ENCODE measurements at places on chromosomes 7 and 10.

DNA sequence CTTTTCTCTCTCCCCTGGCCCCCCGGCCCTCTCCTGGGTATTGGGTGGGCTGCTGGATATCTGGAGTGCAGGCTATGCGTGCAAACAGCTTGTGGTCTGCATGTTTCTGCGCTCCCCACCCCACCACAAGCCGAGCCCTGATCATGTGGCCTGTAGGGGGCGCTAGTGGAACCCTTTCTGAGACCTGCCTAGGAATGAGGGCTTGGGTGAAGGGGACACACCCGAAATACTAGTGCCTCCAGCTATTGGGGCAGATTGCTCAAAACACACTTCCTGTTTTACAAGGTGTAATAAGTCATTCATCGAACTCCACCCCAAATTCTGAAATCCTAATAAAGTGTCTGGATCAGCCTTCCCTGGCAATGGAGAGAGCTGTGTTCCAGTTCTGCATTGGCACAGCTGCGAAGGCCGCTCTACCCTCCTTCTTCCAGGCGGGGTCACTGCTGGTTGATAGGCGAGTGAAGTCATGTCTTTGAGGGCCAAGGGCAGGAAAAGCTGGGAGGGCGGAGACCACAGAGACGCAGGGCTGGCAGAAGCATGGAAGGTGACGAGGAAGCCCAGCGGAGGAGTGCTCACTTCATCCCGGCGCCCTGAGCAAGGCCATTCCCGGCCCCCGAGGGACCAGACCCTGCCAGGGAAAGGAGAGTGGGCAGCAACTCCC, 19.8 kb upstream of the PRRT4 start:
- no peaks in the 10 kb centered on the region for H3K4me1 ChIP-seq
- DNase-seq, result peak; percentile 59
- no peak overlapping the region for H3K4me3 ChIP-seq
- H3K27me3 ChIP-seq, result no peaks in the 10 kb centered on the region
- H3K36me3 ChIP-seq, result no peaks in the 10 kb centered on the region

GRCh38 chr10:131658476-131659110, 242.2 kb upstream of the PPP2R2D start:
- H3K36me3 ChIP-seq, result no peaks in the 10 kb centered on the region
- no peak overlapping the region for H3K4me3 ChIP-seq

- H3K27me3 ChIP-seq, result no peaks in the 10 kb centered on the region
- no peak overlapping the region for H3K4me3 ChIP-seq
- no peaks in the 10 kb centered on the region for H3K4me1 ChIP-seq
- no peaks in the 10 kb centered on the region for H3K36me3 ChIP-seq
These were observed 56.6 kb downstream of the BMPER start for GRCh38 chr7:33961948-33962347.

DNA sequence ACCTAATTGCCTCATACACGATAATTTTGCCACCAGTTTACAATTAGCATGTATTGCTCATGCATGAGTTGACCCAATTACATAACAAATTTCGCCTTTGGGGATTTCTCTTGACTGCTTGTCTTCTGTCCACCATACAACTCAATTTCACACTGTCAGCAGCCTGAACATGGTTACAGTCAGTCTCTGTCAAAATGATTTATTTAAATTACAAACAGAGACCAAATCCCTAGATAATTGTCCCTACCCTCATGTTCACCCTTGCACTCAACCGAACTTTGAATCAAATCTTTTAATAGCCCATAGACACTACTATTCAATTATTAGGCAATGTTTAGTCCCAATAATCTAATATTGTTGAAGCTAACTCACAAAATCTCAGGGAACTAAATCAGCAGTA, 59.7 kb upstream of the NEBL start:
- no peak overlapping the region for H3K4me3 ChIP-seq
- H3K27me3 ChIP-seq, result peaks cover 1% of the 10 kb centered on the region
- DNase-seq, result no peak
- no peaks in the 10 kb centered on the region for H3K4me1 ChIP-seq
- no peaks in the 10 kb centered on the region for H3K36me3 ChIP-seq
- H3K27ac ChIP-seq, result no peak overlapping the region

- H3K27ac ChIP-seq, result no peak overlapping the region
- no peak overlapping the region for H3K4me3 ChIP-seq
- H3K4me1 ChIP-seq, result no peaks in the 10 kb centered on the region
- H3K27me3 ChIP-seq, result peaks cover 39% of the 10 kb centered on the region
These were observed 39.7 kb downstream of the OAT start for GRCh38 chr10:124378881-124379471.

- peaks cover 78% of the 10 kb centered on the region for H3K4me1 ChIP-seq
- DNase-seq, result no peak
These were observed 32.3 kb downstream of the ADD3 start for GRCh38 chr10:110040108-110040507.

DNA sequence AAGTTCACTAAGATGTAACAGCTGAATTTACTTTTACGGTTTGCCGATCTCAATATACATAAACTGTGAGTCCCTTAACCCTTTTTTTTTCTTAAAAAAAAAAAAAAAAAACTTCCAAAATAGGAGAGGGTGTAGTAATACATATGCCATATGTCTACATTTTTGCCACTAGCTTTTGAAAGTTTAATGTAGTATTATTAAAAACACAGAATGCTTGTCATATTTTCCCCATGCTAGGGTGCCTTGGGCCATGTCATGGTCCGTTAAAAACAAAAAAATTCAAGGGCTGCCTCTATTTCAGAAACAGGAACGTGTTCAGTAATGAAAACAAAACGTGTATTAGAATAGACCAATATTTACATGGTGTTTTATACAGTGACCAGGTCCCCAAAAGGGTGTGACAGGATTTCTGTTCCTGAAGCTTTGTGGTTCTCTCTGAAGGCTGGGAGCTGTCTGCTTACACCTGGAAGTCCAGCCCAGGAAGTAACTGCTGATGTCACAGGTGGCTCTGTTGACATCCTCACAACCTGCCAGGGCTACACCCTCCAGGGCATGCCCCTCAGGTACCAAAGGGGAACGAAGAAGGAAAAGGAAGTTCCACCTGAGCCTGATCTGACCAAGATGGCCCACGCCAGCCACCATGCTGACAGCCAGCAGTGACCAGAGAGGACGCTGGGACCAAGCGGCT, 79.0 kb downstream of the COBL start:
- no peaks in the 10 kb centered on the region for H3K36me3 ChIP-seq
- no peak overlapping the region for H3K27ac ChIP-seq
- no peaks in the 10 kb centered on the region for H3K4me1 ChIP-seq
- no peak for DNase-seq

DNA sequence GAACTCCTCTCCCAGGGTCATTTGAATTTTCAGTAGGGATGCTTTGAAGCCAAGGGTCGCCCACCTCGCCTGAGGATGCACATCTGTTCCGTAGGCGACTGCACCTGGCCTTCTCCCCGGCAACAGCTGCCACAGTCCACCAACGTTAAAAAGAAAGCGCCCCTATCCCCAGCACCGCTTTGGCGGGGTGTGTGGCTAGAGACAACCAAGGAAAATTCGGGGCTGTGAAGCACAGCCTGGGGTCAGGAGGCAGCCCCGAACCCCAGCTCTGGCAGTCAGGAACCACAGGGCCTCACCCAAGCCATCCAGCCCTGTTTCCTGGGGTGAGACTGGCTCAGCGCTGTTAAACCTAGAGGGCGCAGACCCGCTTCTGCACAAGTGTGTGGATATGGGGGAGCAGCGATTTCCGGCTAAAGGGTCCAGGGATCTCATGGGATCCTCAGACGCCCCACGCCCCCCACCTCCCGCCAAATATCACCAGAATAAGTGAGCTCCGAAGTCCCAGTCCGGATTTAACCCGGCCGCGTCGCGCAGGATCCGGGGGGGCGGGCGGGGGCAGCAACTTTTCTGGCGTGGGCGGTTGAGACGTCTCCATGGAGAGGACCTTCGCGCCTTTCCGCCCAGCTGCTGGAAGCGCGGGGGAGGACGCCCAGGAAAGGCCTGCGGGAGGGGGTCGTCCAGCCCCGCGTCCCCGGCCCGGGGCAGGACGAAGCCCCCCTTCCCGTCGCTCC, 822 bp downstream of the ZC3HAV1L start:
- H3K36me3 ChIP-seq, result peaks cover 11% of the 10 kb centered on the region
- peak overlapping the region; percentile 81 for H3K4me3 ChIP-seq
- no peaks in the 10 kb centered on the region for H3K27me3 ChIP-seq
- H3K4me1 ChIP-seq, result peaks cover 21% of the 10 kb centered on the region
- DNase-seq, result peak; percentile 52
- peak overlapping the region; percentile 70 for H3K27ac ChIP-seq

DNA sequence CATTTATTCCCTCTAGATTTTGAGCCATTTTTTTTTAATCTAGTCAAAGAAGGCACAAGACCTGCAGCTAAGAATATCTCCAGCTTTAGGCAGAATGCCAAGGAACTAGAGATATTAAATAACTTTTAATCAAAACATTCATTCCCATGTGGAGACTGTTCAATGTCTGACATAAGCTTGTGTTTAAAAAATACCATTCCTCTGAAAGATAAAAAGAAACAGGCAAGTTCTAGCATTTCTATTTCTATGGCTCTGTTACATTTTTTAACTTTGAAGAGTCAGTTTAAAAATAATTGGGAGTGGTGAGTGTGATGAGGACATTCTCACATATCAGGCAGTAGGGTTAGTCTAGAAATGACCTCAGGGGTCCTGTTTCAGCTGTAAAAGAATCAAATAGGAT, 48.0 kb downstream of the RHOBTB1 start:
- H3K36me3 ChIP-seq, result no peaks in the 10 kb centered on the region
- H3K27ac ChIP-seq, result no peak overlapping the region
- no peak overlapping the region for H3K4me3 ChIP-seq
- DNase-seq, result no peak
- H3K27me3 ChIP-seq, result peaks cover 4% of the 10 kb centered on the region

- no peak overlapping the region for H3K27ac ChIP-seq
- no peaks in the 10 kb centered on the region for H3K36me3 ChIP-seq
- no peaks in the 10 kb centered on the region for H3K4me1 ChIP-seq
These were observed 44.4 kb downstream of the CCDC3 start for GRCh38 chr10:12957081-12957480.
